ENCODE measurements at places on chromosomes 6 and 20. TPM values are rescaled to one million over a fixed set of nuclear protein-coding genes. Genes with fewer than 3 reads are reported as not detected.

- H3K4me1 ChIP-seq: no peaks in the 10 kb centered on the region
- no peak overlapping the region for H3K4me3 ChIP-seq
- no peak overlapping the region for H3K27ac ChIP-seq
- H3K36me3 ChIP-seq: no peaks in the 10 kb centered on the region
- no peaks in the 10 kb centered on the region for H3K27me3 ChIP-seq
Observed at GRCh38 chr20:59848182-59848581, 85.3 kb downstream of the SYCP2 start.

RAD21L1 gene
- polyA plus RNA-seq: 1.2 TPM

ZSCAN23 gene
- 4.9 TPM for polyA plus RNA-seq

LY6G6C gene
- polyA plus RNA-seq: not detected

MSH5 gene
- polyA plus RNA-seq: 16.4 TPM

GRCh38 chr6:33761922-33762629, 15.4 kb upstream of the IP6K3 start:
- peak overlapping the region; percentile 74 for H3K27ac ChIP-seq
- H3K36me3 ChIP-seq: no peaks in the 10 kb centered on the region
- H3K4me3 ChIP-seq: no peak overlapping the region
- H3K27me3 ChIP-seq: no peaks in the 10 kb centered on the region
- H3K4me1 ChIP-seq: peaks cover 13% of the 10 kb centered on the region
- peak; percentile 61 for DNase-seq

PACSIN1 gene
- polyA plus RNA-seq: 12.1 TPM

GRCh38 chr6:143575901-143576426, 64.4 kb upstream of the FUCA2 start:
- H3K36me3 ChIP-seq: no peaks in the 10 kb centered on the region
- no peak overlapping the region for H3K4me3 ChIP-seq
- no peak for DNase-seq
- H3K27me3 ChIP-seq: no peaks in the 10 kb centered on the region
- no peak overlapping the region for H3K27ac ChIP-seq
- no peaks in the 10 kb centered on the region for H3K4me1 ChIP-seq

DNA sequence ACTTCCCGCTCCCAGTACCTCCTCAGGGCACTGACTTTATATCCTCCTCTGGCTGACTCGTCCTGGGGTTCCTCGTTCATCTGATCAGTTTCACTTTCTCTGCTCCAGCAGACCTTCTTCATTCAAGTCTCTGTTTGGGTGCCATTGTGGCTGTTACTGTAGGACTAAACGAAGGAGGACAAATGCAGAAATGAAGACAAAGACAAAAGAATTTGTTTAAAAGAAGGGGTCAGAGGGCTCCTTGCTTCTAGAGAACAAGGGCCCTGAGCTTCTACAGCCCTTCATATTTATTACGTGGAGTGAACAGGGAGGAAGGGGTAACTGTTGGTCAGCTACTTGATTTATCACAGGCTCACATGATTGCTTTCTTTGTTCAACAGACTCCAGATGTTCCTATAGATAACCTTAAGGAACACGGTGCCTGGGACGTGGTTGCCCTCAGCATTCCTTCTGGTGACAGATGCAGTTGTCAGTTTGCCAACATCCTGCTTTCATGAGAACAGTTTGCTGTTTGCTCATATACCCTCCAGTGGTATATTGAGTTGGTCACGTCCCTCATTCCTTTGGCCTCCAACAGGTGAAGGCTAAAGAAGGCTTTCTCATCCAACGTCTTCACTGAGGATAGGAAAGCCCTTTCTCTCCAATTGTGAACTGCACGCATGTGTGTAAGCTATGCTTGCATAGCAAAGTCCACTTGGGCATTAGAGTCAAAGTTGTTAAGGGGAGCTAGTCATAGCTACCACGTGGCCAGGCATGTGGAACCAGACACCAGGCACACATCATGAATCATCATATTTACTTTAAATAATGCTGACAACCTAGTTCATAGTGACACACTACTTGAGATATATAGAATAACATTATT, 69.1 kb upstream of the BTN3A2 start:
- no peaks in the 10 kb centered on the region for H3K27me3 ChIP-seq
- H3K4me3 ChIP-seq: no peak overlapping the region
- H3K36me3 ChIP-seq: no peaks in the 10 kb centered on the region
- no peak overlapping the region for H3K27ac ChIP-seq
- no peaks in the 10 kb centered on the region for H3K4me1 ChIP-seq

TNXB gene
- 1.7 TPM for polyA plus RNA-seq

- H3K27ac ChIP-seq: no peak overlapping the region
- no peak for DNase-seq
- no peaks in the 10 kb centered on the region for H3K27me3 ChIP-seq
Observed at GRCh38 chr6:149027484-149027883, 280.7 kb downstream of the UST start.

- no peaks in the 10 kb centered on the region for H3K27me3 ChIP-seq
- no peak overlapping the region for H3K27ac ChIP-seq
- no peaks in the 10 kb centered on the region for H3K36me3 ChIP-seq
- no peaks in the 10 kb centered on the region for H3K4me1 ChIP-seq
Observed at GRCh38 chr6:164693944-164694343, 615.5 kb downstream of the C6orf118 start.

DEFB124 gene
- polyA plus RNA-seq: not detected

GRCh38 chr6:64301307-64302236, 666.0 kb downstream of the PHF3 start:
- H3K27me3 ChIP-seq: no peaks in the 10 kb centered on the region
- H3K27ac ChIP-seq: no peak overlapping the region
- H3K4me1 ChIP-seq: no peaks in the 10 kb centered on the region
- DNase-seq: no peak
- H3K4me3 ChIP-seq: no peak overlapping the region
- H3K36me3 ChIP-seq: no peaks in the 10 kb centered on the region

DNA sequence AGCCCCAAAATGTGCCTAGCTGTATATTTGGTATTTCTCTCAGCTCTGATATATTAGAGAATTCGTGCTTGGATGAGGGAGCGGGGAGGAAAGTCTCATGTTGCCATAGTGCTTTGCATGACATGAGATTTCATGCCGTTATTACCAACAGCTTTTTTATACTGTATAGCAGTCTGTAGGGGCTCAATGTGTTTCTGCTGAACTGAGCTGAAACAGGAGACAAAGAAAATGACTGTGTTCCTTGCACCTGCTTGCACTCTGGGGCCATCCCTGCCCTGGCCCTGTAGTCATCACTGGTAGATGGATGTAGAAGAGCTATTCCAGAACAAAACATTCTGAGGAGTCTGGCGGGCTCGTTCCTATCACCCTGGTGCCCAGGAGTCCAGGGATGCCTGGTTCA, 128.0 kb upstream of the SASH1 start:
- H3K4me3 ChIP-seq: no peak overlapping the region
- no peaks in the 10 kb centered on the region for H3K27me3 ChIP-seq
- no peaks in the 10 kb centered on the region for H3K36me3 ChIP-seq
- H3K27ac ChIP-seq: no peak overlapping the region
- DNase-seq: no peak
- no peaks in the 10 kb centered on the region for H3K4me1 ChIP-seq

DNA sequence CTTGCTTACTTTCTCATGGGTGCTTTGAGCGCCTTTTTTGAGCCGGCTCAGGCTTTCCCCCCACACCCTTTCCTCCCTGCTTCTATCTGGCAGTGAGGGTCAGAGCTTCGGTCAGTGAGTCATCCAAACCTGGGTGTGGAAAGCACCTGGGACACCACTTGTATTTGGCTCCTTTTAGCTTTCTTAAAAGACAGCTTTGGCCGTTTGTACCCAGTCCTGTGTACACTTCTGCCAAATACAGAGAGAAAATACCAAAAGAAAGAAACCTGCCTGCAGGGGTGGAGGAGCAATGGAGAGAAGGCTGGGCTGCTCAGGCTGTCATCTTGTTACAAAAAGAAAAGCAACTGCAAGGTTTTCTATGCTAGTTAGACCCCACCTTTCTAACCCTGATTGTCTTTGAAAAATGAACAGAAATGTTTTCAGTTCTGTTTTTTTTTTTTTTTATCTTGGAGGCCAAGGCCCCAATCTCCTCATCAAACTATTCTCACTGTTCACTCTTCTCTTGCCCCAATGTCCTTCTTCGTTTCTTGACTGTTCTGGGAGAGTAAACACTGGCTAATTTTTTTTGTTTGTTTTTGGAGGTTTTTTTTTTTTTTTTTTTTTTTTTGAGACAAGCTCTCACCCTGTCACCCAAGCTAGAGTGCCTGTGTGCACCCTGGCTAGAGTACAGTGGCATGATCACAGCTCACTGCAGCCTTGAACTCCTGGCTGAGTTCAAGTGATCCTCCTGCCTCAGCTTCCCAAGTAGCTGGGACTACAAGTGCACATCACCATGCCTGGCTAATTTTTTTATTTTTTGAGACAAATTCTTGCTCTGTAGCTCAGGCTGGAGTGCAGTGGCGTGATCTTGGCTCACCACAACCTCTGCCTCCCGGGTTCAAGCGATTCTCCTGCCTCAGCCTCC, 76.4 kb downstream of the SSR1 start:
- H3K27ac ChIP-seq: peak overlapping the region; percentile 13
- H3K4me3 ChIP-seq: no peak overlapping the region
- peaks cover 7% of the 10 kb centered on the region for H3K36me3 ChIP-seq
- no peak for DNase-seq
- H3K4me1 ChIP-seq: peaks cover under 1% of the 10 kb centered on the region
- no peaks in the 10 kb centered on the region for H3K27me3 ChIP-seq

SIM1 gene
- not detected for polyA plus RNA-seq

DNA sequence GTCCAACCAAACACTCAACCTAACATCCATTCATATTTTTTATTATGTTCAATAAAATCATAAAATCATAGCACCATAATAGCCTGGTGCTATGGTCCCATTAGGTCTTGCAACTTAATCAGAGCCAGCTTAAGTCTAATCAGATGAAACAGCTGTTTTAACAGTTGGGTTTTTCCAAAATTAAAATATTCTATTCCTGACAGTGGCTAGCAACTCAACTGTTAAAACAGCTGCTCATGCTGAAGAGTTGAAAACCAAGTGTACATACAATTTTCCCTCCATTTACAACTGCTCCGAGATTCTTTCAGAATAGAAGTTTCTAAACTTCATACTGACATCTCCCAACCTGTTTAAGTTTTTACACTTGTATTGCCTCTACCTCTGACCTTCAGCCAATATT, 89.5 kb downstream of the UBE3D start:
- no peaks in the 10 kb centered on the region for H3K4me1 ChIP-seq
- H3K27me3 ChIP-seq: no peaks in the 10 kb centered on the region
- DNase-seq: no peak

GRCh38 chr20:31860390-31861134, 9.8 kb downstream of the DUSP15 start:
- no peak for DNase-seq
- peak overlapping the region; percentile 68 for H3K4me3 ChIP-seq
- H3K4me1 ChIP-seq: peaks cover 5% of the 10 kb centered on the region
- H3K27ac ChIP-seq: no peak overlapping the region
- H3K27me3 ChIP-seq: peaks cover 2% of the 10 kb centered on the region

GRCh38 chr6:88574031-88574430, 389.4 kb downstream of the RNGTT start:
- no peaks in the 10 kb centered on the region for H3K36me3 ChIP-seq
- no peaks in the 10 kb centered on the region for H3K4me1 ChIP-seq
- H3K4me3 ChIP-seq: no peak overlapping the region
- no peaks in the 10 kb centered on the region for H3K27me3 ChIP-seq
- no peak overlapping the region for H3K27ac ChIP-seq
- DNase-seq: no peak

- no peak overlapping the region for H3K4me3 ChIP-seq
- no peaks in the 10 kb centered on the region for H3K4me1 ChIP-seq
- H3K27ac ChIP-seq: no peak overlapping the region
- H3K27me3 ChIP-seq: no peaks in the 10 kb centered on the region
Observed at GRCh38 chr6:87636315-87636714, 46.4 kb downstream of the ORC3 start.

DNA sequence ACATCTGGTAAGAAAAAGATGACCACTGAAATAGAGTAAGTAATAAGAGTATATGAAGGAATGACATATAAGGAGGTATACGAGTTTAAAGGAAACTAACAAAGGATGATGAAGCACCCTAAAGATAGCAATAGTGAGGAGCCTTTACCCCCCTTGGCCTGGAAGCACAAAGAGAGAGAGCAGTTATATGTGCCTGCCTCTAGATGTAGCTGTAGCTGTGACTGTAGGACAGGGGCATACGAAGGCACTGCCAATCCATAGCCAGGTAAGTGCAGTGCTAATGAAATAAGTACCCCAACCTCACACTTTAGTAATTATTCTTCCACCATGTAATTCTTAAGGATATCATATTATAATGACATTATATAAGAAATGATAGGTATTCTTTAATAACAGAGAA, 90.1 kb upstream of the FKBP1C start:
- H3K4me3 ChIP-seq: no peak overlapping the region
- DNase-seq: no peak
- H3K27ac ChIP-seq: no peak overlapping the region

ZCCHC3 gene
- polyA plus RNA-seq: 53.1 TPM

DNA sequence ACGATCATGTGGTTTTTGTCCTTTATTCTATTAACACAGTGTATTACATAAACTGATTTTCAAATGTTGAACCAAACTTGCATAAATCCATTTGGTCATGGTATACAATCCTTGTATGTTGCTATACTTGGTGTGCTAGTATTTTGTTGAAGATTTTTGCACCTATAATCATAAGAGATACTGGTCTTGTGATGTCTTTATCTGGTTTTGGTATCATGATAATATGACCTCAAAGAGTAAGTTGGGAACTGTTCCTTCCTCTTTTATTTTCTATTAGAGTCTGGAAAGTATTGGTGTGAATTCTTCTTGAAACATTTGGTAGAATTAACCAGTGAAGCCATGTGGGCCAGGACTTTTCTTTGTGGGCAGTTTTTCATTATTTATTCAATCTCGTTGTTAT, 65.3 kb downstream of the TRPC4AP start:
- DNase-seq: no peak
- peaks cover 40% of the 10 kb centered on the region for H3K36me3 ChIP-seq
- no peaks in the 10 kb centered on the region for H3K4me1 ChIP-seq

Data from cardiac muscle cell (in vitro differentiated cells and primary cell).